ENCODE measurements at places on chromosomes 1 and 21. TPM values are rescaled to one million over a fixed set of nuclear protein-coding genes. Genes with fewer than 3 reads are reported as not detected.

Gene PTGS2
- 2.4 TPM for total RNA-seq

Gene CR1L
- total RNA-seq = not detected

Gene IBA57
- total RNA-seq = 1.1 TPM

Gene RGSL1
- not detected for total RNA-seq

Gene AMY2A
- total RNA-seq = not detected

Gene GJA5
- not detected for total RNA-seq

Gene ATP6V1G3
- not detected for total RNA-seq

Gene EVA1C
- 11.8 TPM for total RNA-seq

Gene BTBD19
- total RNA-seq = 4.2 TPM

Gene PAQR6
- 0.12 TPM for total RNA-seq

Gene RNF186
- not detected for total RNA-seq

Gene SPATA17
- total RNA-seq = under 0.01 TPM

Gene SPRR2G
- total RNA-seq = not detected

Gene TTC39A
- total RNA-seq = not detected

Gene MYBPH
- total RNA-seq = 1.4 TPM

Gene SEC16B
- 1.2 TPM for total RNA-seq

Gene TMEM269
- total RNA-seq = not detected

Gene TTC22
- total RNA-seq = not detected

Gene ITLN2
- not detected for total RNA-seq

Gene REN
- total RNA-seq = 0.29 TPM

Gene USP33
- total RNA-seq = 84.5 TPM

Gene SH3D21
- 7.2 TPM for total RNA-seq

Gene TEDDM1
- not detected for total RNA-seq

Gene PLA2G2C
- total RNA-seq = not detected

Gene HORMAD1
- total RNA-seq = not detected

Gene F11R
- total RNA-seq = 6.0 TPM

Gene CHD5
- not detected for total RNA-seq

Gene TDRD5
- total RNA-seq = not detected

Gene LCE6A
- total RNA-seq = not detected

Gene NCAM2
- 0.12 TPM for total RNA-seq

Gene TNFRSF4
- total RNA-seq = not detected

Gene KCNJ15
- 18.9 TPM for total RNA-seq

Gene OXCT2
- total RNA-seq = 1.9 TPM

Gene ACKR1
- total RNA-seq = not detected
